Left ventricle myocardium inferior (tissue), 1 donor: ENCODE measurements at places on chromosomes 2 and 18. TPM values are rescaled to one million over a fixed set of nuclear protein-coding genes. Genes with fewer than 3 reads are reported as not detected.

GRCh38 chr2:184589261-184589660 is 9.1 kb upstream of the ZNF804A start:
- H3K4me3 ChIP-seq = no peak overlapping the region
- no peak overlapping the region for H3K27ac ChIP-seq
- H3K4me1 ChIP-seq = no peaks in the 10 kb centered on the region
- DNase-seq = no peak

DNA sequence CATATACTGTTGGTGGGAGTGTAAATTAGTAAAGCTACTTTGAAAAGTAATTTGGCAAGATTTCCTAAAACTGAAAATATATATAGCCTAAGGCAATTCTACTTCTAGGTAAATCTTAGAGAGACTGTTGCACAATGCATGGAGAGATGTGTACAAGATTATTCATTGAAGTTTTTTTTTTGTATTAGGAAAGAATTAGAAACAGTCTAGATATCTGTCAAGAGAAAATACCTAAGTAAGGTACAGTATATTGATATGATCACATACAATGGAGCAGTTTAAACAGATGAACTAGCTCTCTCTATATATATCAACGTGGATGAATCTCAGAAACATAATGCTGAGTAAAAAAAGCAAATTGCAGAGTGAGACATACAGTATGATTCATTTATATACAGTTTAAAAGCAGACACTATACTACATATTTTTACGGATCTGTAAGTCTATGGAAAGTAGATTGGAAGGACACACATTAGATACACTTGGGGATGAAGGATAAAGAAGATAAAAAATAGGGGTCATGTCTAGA is 59.3 kb upstream of the ACVR1 start:
- DNase-seq = no peak
- H3K36me3 ChIP-seq = no peaks in the 10 kb centered on the region
- H3K27me3 ChIP-seq = no peaks in the 10 kb centered on the region
- no peak overlapping the region for H3K27ac ChIP-seq

DNA sequence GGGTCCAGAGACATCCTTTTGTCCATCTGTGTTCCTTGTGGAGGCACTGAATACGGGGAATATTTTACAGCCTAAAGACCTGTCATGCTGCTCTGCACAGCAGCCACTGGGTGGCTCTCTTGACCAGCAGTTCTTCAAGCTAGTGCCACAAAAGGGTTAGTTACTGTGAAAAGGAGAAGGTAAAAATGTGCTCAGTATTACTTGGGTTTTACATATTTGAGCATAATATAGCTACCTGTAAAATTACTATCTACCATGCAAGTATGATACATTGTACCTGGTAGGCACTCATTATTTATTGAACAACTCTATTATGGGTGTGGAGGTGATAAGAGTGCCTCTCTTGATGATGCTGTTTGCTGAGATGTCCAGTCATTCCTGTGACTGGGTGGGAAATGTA is 23.6 kb downstream of the FZD5 start:
- peaks cover 44% of the 10 kb centered on the region for H3K36me3 ChIP-seq
- DNase-seq = no peak
- no peak overlapping the region for H3K4me3 ChIP-seq
- H3K4me1 ChIP-seq = no peaks in the 10 kb centered on the region
- H3K27ac ChIP-seq = no peak overlapping the region
- no peaks in the 10 kb centered on the region for H3K27me3 ChIP-seq

Gene ARHGAP15
- total RNA-seq = 7.0 TPM

Gene DNAH7
- total RNA-seq = 0.11 TPM

DNA sequence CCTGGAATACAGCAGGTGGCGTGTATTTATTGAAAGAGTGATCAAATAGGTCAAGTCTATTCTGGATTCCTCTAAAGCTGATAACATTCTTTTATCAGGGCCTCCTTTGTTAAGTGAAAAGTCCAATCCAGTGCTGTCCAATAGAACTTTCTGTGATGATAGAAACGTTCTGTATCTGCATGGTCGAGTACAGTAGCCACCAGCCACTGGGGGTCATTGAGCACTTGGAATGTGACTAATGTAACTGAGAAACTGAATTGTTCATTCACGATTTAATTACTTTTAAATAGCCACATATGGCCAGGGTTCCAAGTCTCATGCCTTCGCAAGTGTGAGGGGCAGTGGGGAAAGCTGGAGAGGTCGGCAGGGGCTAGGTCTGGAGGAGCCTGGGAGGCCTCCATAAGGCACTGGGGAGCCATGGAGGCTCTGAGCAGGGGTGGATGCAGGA is 20.5 kb downstream of the SH2D6 start:
- no peak for DNase-seq
- no peaks in the 10 kb centered on the region for H3K36me3 ChIP-seq
- H3K4me3 ChIP-seq = no peak overlapping the region
- peak overlapping the region; percentile 96 for H3K27ac ChIP-seq

GRCh38 chr2:98730707-98731040 is 258 bp downstream of the MGAT4A start:
- no peaks in the 10 kb centered on the region for H3K36me3 ChIP-seq
- DNase-seq = peak; percentile 66
